ENCODE measurements at places on chromosomes 2 and 18. TPM values are rescaled to one million over a fixed set of nuclear protein-coding genes. Genes with fewer than 3 reads are reported as not detected.

ZSWIM2 gene
- total RNA-seq = not detected

SLC35F6 gene
- 57.1 TPM for total RNA-seq

ABCB11 gene
- total RNA-seq = 0.53 TPM

RRM2 gene
- 123 TPM for total RNA-seq

ZC3H6 gene
- total RNA-seq = 3.7 TPM

TUBA4B gene
- total RNA-seq = not detected

TUBB8B gene
- total RNA-seq = not detected

G6PC2 gene
- not detected for total RNA-seq

SIX2 gene
- 0.14 TPM for total RNA-seq

TBR1 gene
- total RNA-seq = under 0.01 TPM

CHPF gene
- total RNA-seq = 0.40 TPM

RAB6C gene
- not detected for total RNA-seq

SERPINB4 gene
- total RNA-seq = not detected

IL36B gene
- not detected for total RNA-seq

FEV gene
- not detected for total RNA-seq

TET3 gene
- total RNA-seq = 10.0 TPM

UGT1A5 gene
- not detected for total RNA-seq

HOXD12 gene
- not detected for total RNA-seq

SCYGR1 gene
- not detected for total RNA-seq

UBE2F gene
- 63.2 TPM for total RNA-seq

RFX8 gene
- total RNA-seq = 2.0 TPM

COL4A4 gene
- total RNA-seq = 0.93 TPM

GPC1 gene
- total RNA-seq = 22.2 TPM

EIPR1 gene
- total RNA-seq = 33.0 TPM

CCDC102B gene
- total RNA-seq = 0.93 TPM

FOSL2 gene
- total RNA-seq = 51.8 TPM

KHK gene
- 3.4 TPM for total RNA-seq

EVA1A gene
- 53.2 TPM for total RNA-seq

PCARE gene
- total RNA-seq = not detected

FAP gene
- total RNA-seq = 0.53 TPM

Measured in thoracic aorta endothelial cell (primary cell).